Natural killer cell (primary cell): ENCODE measurements at places on chromosomes 7 and 10. TPM values are rescaled to one million over a fixed set of nuclear protein-coding genes. Genes with fewer than 3 reads are reported as not detected.

- no peak overlapping the region for H3K27ac ChIP-seq
- H3K4me1 ChIP-seq: peaks cover 10% of the 10 kb centered on the region
- no peak overlapping the region for H3K4me3 ChIP-seq
- H3K27me3 ChIP-seq: no peaks in the 10 kb centered on the region
- H3K36me3 ChIP-seq: peaks cover 18% of the 10 kb centered on the region
These were observed 52.7 kb downstream of the CARD11 start for GRCh38 chr7:2990949-2991470.

DNA sequence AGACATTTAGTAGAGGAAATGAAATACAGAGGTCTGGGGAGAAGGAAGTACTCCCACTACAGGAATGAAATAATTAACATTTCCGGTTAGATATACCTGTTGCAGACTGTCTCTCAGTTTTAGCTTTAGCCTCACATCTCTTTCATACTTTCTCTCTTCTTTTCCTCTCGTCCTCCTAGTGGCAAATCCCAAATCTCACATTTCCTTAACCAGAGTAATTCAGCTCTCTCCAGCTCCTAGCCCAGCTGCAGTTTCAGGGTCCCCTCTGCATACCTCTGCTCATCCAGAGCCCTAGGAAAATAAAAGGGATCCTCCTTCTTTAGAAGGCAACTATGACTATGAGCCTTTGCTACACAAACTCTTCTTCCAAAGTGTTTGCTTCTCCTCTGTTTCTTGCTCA, 643.2 kb downstream of the PHTF2 start:
- no peak for DNase-seq
- no peaks in the 10 kb centered on the region for H3K27me3 ChIP-seq
- no peak overlapping the region for H3K4me3 ChIP-seq
- no peaks in the 10 kb centered on the region for H3K4me1 ChIP-seq
- no peaks in the 10 kb centered on the region for H3K36me3 ChIP-seq
- no peak overlapping the region for H3K27ac ChIP-seq

DNA sequence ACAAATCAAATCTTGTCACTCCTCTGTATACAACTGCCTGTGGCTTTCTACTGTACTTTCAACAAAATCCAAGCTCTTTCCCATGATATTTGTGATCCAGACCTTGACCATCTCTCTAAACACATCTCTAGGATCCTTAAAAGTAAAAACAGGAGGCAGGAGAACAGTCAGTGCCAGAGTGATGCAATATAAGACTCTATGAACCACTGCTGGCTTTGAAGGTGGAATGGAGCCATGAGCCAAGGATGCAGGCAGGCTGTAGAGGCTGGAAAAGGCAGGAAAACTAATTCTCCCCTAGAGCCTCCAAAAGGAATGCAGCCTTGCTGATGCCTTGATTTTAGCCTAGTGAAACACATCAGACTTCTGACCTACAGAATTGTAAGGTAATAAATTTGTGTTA, 45.5 kb upstream of the LRRN3 start:
- no peaks in the 10 kb centered on the region for H3K27me3 ChIP-seq
- no peak for DNase-seq
- H3K4me3 ChIP-seq: no peak overlapping the region
- no peaks in the 10 kb centered on the region for H3K4me1 ChIP-seq
- H3K36me3 ChIP-seq: no peaks in the 10 kb centered on the region

- H3K27ac ChIP-seq: no peak overlapping the region
- no peaks in the 10 kb centered on the region for H3K27me3 ChIP-seq
- H3K36me3 ChIP-seq: no peaks in the 10 kb centered on the region
These were observed 40.1 kb downstream of the ZAN start for GRCh38 chr7:100773491-100773890.

DNA sequence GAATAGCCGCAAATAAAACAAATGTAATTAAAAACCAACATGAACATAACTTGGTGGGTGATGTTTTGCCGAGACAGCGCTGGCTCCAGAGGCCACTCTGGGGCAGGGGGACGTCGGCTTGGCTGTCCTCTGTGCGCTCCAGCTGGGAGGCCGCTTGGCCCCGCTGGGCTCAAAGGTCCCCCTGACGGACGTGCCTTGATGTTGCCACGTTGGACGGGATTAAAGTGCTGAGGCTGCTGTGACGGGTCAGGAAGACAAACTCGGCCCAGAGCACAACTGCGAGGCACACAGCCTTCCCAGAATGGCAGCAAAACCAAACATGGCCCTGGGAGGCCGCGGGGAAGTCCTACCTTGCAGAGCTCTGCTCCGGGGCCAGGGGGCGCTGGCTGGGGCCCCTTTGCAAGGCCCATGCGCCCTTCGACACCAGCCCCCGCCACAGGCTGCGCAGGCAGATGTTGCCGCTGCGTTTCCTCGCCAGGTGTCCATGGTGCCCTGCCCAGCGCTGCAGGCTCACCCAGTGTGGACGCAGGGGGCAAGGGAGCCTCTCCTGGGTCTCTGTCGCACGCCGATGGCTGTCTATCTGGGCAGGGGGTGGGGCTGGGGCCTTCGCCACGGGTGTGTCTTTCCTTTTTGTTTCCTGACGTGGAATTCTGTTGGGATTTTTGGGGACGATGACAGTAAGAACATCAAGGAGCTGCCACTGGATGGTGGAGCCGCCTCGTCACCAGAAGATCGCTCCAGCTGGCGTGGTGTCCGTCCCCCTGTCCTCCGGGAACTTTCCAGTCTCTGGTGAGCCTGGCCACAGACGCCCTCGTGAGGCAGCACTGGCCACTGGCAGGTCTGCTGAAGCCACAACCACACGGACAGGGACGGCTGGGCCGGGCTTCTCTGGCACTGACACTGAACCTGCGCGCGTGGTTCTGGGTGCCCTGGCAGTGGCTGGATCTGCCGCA, 99.6 kb upstream of the DIP2C start:
- no peaks in the 10 kb centered on the region for H3K36me3 ChIP-seq
- no peak overlapping the region for H3K27ac ChIP-seq
- no peak for DNase-seq
- H3K27me3 ChIP-seq: peaks cover 5% of the 10 kb centered on the region
- H3K4me3 ChIP-seq: no peak overlapping the region

DNA sequence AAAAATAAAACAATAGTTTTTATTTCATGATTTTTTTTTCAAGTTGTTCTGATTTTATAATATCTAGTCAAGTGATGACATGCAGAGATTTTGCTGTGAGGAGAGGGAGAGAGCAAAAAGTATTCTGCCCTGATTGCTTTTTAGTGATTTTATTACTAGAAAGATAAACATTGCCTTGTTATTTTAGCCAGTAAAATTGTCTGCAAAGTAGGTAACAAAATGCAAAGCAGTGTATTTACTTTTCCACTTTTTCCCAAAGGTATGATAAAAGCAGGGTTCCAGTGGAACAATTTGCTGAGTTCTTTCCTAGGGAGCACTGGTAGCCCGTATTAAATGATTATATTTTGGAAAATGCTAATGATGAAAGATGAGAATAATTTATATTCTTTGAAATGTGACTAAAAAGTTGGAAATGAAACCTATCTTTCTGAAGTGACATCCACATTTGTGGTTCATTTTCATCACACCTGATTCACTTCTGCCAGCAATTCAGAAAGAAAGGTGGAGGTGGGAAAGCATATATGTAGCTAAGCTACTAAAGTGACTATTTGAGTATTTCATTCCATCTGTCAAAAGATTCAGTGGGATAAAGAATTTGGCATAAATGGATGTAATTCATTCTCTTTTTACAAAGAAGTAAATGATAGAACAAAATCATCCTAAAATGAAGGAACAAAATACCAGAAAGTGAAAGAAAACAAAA, 300.3 kb downstream of the ADK start:
- H3K4me1 ChIP-seq: no peaks in the 10 kb centered on the region
- no peak overlapping the region for H3K27ac ChIP-seq
- no peak for DNase-seq
- no peaks in the 10 kb centered on the region for H3K27me3 ChIP-seq

- H3K27me3 ChIP-seq: no peaks in the 10 kb centered on the region
- no peaks in the 10 kb centered on the region for H3K36me3 ChIP-seq
- no peak overlapping the region for H3K27ac ChIP-seq
- H3K4me1 ChIP-seq: peaks cover 33% of the 10 kb centered on the region
- DNase-seq: no peak
These were observed 92.9 kb downstream of the MYL10 start for GRCh38 chr7:101536232-101536631.

- H3K4me3 ChIP-seq: no peak overlapping the region
- H3K27ac ChIP-seq: no peak overlapping the region
- no peak for DNase-seq
- no peaks in the 10 kb centered on the region for H3K36me3 ChIP-seq
These were observed 154.0 kb downstream of the ETV1 start for GRCh38 chr7:13835442-13835841.

- no peaks in the 10 kb centered on the region for H3K36me3 ChIP-seq
- H3K4me1 ChIP-seq: peaks cover 3% of the 10 kb centered on the region
- H3K4me3 ChIP-seq: no peak overlapping the region
- no peak for DNase-seq
- H3K27me3 ChIP-seq: no peaks in the 10 kb centered on the region
These were observed 12.8 kb downstream of the FLNC start for GRCh38 chr7:128842674-128843641.

DNA sequence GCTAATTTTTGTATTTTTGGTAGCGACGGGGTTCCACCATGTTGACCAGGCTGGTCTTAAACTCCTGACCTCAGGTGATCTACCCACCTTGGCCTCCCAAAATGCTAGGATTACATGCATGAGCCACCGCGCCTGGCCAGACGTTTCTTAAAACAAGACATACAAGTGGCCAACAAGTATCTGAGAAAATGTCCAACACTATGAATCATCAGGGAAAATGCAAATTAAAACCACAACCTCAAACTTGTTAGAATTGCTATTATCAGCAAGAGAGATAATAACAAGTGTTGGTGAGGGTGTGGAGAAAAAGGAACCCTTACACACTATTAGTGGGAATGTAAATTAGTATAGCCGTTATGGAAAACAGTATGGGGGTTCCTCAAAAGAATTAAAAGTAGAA, 148.6 kb downstream of the SUGCT start:
- no peak overlapping the region for H3K4me3 ChIP-seq
- DNase-seq: no peak
- no peaks in the 10 kb centered on the region for H3K4me1 ChIP-seq
- H3K27ac ChIP-seq: no peak overlapping the region
- H3K36me3 ChIP-seq: no peaks in the 10 kb centered on the region

- peaks cover 7% of the 10 kb centered on the region for H3K4me1 ChIP-seq
- H3K27me3 ChIP-seq: peaks cover 2% of the 10 kb centered on the region
- H3K27ac ChIP-seq: no peak overlapping the region
- H3K36me3 ChIP-seq: no peaks in the 10 kb centered on the region
These were observed 257.9 kb downstream of the PRPF18 start for GRCh38 chr10:13844651-13845050.

GRCh38 chr10:95531058-95531809, 29.9 kb downstream of the SORBS1 start:
- no peaks in the 10 kb centered on the region for H3K4me1 ChIP-seq
- H3K4me3 ChIP-seq: no peak overlapping the region
- H3K27ac ChIP-seq: no peak overlapping the region
- no peak for DNase-seq

DNA sequence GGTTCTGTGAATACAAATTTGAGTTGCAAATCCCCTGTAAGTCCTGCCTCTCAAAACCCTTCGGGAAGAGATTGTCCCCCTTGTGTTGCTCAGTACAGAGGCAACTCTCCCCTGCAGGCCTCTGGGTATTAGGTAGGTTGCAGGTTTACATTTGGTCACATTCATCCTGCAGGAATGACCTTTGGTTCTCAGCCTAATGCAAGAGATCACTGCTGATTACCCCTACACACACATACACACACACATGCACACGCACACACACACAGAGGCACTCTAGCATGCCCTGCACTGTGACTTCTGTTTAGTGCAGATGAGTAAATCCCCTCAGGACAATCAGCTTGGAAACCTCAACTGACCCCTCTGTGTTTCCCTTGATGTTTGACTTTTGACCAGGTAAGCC, 69.2 kb downstream of the C10orf67 start:
- H3K27ac ChIP-seq: no peak overlapping the region
- DNase-seq: no peak
- no peak overlapping the region for H3K4me3 ChIP-seq
- H3K36me3 ChIP-seq: no peaks in the 10 kb centered on the region

- no peak for DNase-seq
- no peaks in the 10 kb centered on the region for H3K27me3 ChIP-seq
- H3K4me3 ChIP-seq: no peak overlapping the region
- no peak overlapping the region for H3K27ac ChIP-seq
- H3K4me1 ChIP-seq: no peaks in the 10 kb centered on the region
- peaks cover 22% of the 10 kb centered on the region for H3K36me3 ChIP-seq
These were observed 13.1 kb downstream of the TECPR1 start for GRCh38 chr7:98238976-98239375.

GRCh38 chr7:114540291-114540690, 125.7 kb downstream of the FOXP2 start:
- H3K27ac ChIP-seq: no peak overlapping the region
- H3K36me3 ChIP-seq: no peaks in the 10 kb centered on the region
- H3K4me3 ChIP-seq: no peak overlapping the region

GRCh38 chr7:37923996-37924395, 3.6 kb downstream of the EPDR1 start:
- H3K27ac ChIP-seq: no peak overlapping the region
- H3K4me1 ChIP-seq: peaks cover 11% of the 10 kb centered on the region
- H3K27me3 ChIP-seq: no peaks in the 10 kb centered on the region
- H3K36me3 ChIP-seq: no peaks in the 10 kb centered on the region

DNA sequence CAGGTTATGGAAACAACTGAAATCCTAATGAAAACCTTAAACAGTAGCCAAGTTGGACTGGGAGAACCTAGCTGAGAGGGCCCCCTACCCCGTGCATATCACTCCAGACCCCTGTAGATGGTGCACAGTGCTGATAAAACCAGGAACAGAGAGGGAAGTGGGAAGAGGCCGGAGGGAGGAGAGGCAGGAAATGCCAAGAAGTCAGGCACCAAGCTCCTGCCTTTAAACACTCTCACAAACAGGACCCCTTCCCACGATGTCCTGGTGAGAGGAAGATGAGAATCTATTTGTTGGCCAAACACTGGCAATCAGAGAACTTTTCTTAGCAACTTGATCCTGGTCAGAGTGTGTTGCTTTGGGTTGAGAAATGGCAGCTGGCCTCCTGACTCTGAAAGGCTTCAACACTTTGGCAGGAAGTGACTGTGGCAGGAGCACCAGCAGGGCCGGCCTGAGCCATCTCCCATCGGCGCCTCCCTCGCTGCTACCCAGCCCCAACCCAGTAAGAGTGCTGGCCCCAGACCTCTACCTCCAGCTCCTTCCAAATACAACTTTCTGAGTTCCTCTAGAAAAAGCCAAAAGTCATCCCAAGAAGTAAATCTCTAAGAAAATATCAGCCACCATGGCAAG, 39.5 kb downstream of the GSDME start:
- H3K27ac ChIP-seq: no peak overlapping the region
- no peaks in the 10 kb centered on the region for H3K36me3 ChIP-seq
- H3K4me3 ChIP-seq: no peak overlapping the region
- no peaks in the 10 kb centered on the region for H3K27me3 ChIP-seq

GRCh38 chr10:109947111-109947920, 24.0 kb upstream of the XPNPEP1 start:
- H3K4me3 ChIP-seq: no peak overlapping the region
- DNase-seq: no peak
- H3K27me3 ChIP-seq: no peaks in the 10 kb centered on the region
- peaks cover 10% of the 10 kb centered on the region for H3K4me1 ChIP-seq
- no peak overlapping the region for H3K27ac ChIP-seq

Gene ZNF37A
- total RNA-seq: 11.3 TPM

Gene ZNF425
- total RNA-seq: 1.4 TPM

Gene CALML3
- not detected for total RNA-seq

Gene SFXN2
- total RNA-seq: 8.0 TPM

Gene FFAR4
- not detected for total RNA-seq

Gene LIPJ
- not detected for total RNA-seq

Gene PRSS37
- total RNA-seq: not detected

Gene AKR1D1
- not detected for total RNA-seq

Gene PLEKHS1
- 0.90 TPM for total RNA-seq

Gene MASTL
- 11.5 TPM for total RNA-seq
